Stimulated activated CD8-positive, alpha-beta memory T cell treated with anti-CD3 and anti-CD28 coated beads, Interleukin-12 subunit alpha, Interleukin-12 subunit beta, amount 100 ng/mL, for 4 hours (primary cell): ENCODE measurements at places on chromosomes 7 and 10.

- DNase-seq = no peak
Observed at GRCh38 chr10:118776960-118777359, 22.2 kb upstream of the CACUL1 start.

GRCh38 chr7:94355454-94355853 lies 39.2 kb upstream of the COL1A2 start:
- no peak for DNase-seq

DNA sequence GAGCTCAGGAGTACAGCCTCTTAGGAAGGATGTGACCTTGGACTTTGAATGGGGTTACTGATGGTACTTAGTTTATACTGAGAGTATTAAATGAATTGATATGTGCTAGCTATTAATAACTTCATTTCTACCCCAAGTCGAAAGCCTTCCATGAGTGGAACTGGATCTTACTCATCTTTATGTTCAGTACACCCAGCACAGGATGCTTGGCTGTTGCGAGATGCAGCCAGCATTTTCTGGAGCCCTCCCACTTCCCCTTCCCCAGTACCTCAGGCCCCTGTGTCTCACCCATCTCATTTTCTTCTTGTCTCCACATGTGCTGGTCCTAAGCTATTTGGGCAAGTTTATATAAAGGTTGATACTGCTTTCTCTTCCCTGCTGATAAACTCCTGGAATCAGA lies 7.2 kb downstream of the UPP1 start:
- DNase-seq = no peak

- no peak for DNase-seq
Observed at GRCh38 chr7:144074374-144074773, 4.8 kb downstream of the OR2A25 start.

- DNase-seq = no peak
Observed at GRCh38 chr10:109115179-109115578, 808.1 kb downstream of the XPNPEP1 start.

- DNase-seq = no peak
Observed at GRCh38 chr10:75910032-75910431, 478.6 kb downstream of the LRMDA start.
